ENCODE measurements at places on chromosomes 4 and X. TPM values are rescaled to one million over a fixed set of nuclear protein-coding genes. Genes with fewer than 3 reads are reported as not detected.

The CT55 gene
- not detected for total RNA-seq

The SLC10A6 gene
- 1.8 TPM for total RNA-seq

The YIPF7 gene
- not detected for total RNA-seq

- no peak for DNase-seq
These were observed 373.7 kb downstream of the AR start for GRCh38 chrX:67917421-67918010.

The GAGE13 gene
- total RNA-seq: not detected

The GC gene
- total RNA-seq: not detected
